Tibial nerve (tissue), 4 donors: ENCODE measurements at places on chromosomes 5 and 9.

DNA sequence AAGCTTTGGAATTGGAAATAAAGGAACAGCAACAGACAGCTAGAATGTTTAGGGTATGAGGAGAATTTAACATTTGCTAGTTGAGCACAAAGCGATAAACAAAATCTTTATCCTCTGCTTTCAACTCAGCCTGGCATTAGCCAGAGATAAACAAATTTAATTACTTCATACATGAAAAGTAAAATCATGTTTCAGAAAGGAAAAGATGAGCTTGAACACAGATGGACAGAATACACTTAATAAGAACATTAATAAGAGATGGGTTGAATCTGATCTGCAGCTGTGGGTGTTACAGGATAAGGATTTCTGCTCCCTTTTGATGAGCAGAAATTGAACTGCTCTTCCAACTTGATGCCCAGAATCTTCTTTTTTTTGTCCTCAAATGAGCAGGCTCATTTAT is 275.2 kb downstream of the CSNK1G3 start:
- no peak for DNase-seq

GRCh38 chr5:50733741-50734140 is 67.3 kb downstream of the PARP8 start:
- no peak for DNase-seq

- no peak for DNase-seq
Observed at GRCh38 chr5:175800656-175801081, 70.7 kb upstream of the CPLX2 start.

DNA sequence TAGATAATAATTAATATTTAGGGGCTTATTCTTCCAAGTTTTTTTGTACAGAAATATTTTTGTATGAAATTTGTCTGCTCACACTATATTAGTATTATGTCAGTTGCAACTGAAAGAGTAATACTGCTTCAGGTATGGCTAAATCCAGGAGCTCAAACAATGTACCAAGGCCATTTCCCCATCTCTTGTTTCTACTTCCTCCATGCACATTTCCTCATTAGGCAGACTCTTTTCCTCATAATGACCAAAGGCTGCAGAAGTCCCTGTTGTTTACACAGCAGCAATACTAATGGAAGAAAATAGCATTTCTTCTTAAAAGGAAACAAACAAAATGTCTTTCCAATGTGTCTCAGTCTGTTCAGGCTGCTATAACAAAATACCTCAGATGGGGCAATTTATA is 9.2 kb upstream of the OTULINL start:
- no peak for DNase-seq

- DNase-seq: no peak
Observed at GRCh38 chr9:3330792-3331420, 194.9 kb downstream of the RFX3 start.

GRCh38 chr5:78419396-78419795 is 59.0 kb downstream of the SCAMP1 start:
- no peak for DNase-seq
